ENCODE measurements at places on chromosomes 13 and 19.
A peak's percentile ranks its signal among the peaks of the same experiment; 100 is the strongest.

- peak; percentile 35 for DNase-seq
These were observed 1.4 kb upstream of the PRKD2 start for GRCh38 chr19:46718157-46718933.

DNA sequence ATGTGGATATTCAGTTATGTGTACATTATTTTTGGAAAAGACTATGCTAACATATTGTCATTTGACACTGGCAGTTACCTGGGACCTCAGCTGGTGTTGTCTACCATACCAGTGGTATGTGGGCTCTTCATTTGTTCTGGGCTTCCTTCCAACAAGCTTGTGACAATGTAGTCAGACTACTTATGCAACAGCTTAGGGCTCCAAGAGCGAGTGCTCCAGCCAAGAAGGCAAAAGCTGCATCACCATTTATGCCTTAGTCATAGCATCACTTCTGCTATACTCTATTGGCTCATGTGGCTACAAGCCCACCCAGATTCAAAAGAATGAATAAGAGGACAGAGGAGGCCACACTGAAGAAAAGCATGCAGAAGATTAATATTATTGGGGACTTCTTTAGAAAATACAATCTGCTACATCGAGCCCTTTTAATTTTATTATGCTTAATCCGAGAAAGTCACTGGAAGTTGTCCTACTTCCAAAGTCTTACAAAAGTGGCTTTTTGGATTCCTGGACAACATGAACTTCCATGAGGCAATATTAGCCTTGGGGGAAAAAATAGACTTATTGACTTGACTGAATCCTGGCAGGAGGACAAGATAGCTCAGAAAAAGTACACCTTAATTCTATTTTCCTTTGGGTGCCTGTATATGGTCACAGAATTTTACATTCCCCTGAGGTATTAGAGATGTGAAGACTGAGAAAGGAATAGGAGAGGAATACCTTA lies 529.4 kb upstream of the HTR2A start:
- DNase-seq: no peak

DNA sequence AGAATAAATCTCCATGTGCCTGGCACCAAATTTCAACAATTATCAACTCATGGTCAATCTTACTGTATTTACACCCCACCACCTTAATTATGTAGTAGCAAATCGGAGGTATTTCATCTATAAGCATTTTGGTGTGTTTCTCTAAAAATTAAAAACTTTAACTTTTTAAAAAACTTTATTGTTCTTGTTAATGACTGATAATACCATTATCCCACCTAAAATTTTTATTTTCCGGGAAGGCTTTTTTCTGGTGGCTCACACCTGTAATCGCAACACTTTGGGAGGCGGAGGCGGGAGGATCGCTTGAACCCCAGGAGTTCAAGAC lies 453 bp upstream of the PDCD2L start:
- no peak for DNase-seq

DNA sequence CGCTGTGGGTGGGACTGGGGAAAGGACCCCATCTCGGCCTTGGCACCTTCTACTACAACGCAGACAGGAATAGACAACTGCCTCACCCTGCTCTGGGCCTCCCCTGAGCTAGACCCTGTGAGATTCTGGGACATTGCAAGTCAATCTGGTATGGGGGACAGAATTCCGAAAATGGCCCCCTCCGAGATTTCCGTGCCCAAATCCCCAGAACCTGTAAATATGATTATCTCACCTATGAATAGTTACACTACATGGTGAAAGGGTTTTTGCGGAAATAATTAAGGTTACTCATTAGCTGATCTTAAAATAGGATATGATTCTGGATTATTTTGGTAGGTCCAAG lies 618 bp upstream of the ZBTB45 start:
- DNase-seq: no peak

GRCh38 chr13:20359335-20359734 lies 127.2 kb upstream of the GJB6 start:
- DNase-seq: no peak

DNA sequence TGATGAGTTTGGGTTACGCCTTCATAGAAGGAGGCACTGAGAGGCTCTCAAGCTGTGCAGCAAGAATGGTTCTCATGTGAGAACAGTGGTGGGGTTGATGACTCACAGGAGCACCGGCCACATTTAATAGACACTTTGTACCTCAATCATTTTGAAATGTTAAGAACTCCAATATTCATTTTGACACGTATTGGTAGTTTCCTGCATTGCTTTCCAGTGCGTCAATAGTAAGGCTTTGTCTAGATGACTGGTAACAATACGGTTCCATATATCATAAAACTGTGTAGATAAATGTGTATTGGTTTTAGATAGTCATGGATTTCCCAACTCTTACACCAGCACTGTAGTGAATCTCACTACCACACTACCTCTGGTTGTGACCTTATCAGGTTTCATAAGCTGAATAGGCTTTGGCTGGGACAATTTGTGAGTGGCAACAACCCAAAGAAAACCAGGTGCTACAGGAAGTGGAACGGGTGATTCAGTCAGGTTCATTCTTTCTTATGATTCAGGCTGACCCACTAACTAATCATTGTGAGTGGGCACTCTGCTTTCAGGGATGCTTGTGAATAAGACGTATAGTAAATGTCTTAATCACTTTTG lies 362.6 kb downstream of the KLF5 start:
- DNase-seq: peak; percentile 12

DNA sequence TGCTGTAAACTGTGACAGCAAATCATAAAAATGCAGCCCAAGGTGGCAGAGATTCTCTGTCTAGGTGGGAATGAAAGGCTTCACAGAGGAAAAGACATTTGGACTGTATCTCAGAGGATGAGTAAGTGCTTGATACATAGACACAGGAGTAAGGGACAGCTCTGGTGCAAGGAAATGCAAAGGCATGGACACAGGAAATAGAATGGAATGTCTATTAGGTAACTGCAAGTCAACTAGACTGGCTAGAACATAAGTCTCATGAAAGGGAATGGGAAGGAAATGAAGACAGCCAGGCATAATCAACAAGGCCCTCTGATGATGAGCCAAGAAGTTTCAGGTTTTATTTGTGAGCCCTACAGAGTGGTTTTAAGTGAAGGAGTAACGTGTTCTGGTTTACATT lies 321.7 kb downstream of the SUCLA2 start:
- DNase-seq: no peak

DNA sequence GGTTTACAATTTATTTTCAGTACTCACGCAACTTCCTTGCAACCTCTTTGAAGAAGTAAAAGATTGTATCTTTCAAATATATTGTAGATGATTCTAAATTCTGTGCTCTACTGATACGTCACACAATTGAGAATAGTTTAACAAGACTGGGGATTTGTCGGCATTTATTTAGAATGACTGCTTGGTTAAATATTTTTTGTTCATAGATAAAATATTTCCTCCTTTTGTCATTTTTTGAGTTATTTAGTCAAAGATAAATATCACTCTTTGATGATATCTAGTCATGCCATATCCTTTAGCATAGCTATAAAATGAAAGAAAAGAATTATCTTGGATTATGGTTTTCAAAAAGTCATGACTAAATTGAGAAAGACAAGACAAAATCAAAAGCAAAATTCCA lies 2747.8 kb downstream of the PCDH9 start:
- DNase-seq: no peak

- DNase-seq: no peak
These were observed 74.3 kb upstream of the ATP12A start for GRCh38 chr13:24605923-24606372.

DNA sequence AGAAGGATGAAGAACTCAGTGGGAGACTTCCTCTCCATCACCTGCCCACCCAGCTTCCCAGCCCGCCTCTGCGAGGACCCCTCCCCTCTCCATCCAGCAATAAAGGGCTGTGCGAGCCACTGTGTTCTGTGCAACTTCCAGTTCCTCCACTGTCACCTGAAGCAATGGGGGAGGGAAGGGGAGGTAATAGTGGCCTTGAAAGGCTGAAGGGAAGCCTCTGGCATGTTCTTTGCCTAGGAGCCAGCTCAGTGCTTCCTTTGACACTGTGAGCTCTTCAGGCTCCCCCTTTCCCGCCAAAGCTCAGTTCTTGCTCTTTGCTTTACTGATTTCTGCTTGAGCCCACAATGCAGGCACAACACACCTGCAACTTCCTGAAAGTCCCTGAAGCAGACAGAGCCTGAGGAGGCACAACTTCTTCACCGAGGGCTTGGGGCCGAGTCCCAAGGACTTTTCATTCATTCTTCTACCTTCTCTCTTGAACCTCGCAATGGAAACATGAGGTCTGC lies 73.2 kb upstream of the DOCK9 start:
- no peak for DNase-seq

All from activated T-cell treated with anti-CD3 and anti-CD28 coated beads for 24 hours (primary cell).